ENCODE measurements at places on chromosomes 12 and 14.
A peak's percentile ranks its signal among the peaks of the same experiment; 100 is the strongest.

- DNase-seq = peak; percentile 84
Observed at GRCh38 chr14:73723406-73723796, 9.2 kb upstream of the PNMA1 start.

DNA sequence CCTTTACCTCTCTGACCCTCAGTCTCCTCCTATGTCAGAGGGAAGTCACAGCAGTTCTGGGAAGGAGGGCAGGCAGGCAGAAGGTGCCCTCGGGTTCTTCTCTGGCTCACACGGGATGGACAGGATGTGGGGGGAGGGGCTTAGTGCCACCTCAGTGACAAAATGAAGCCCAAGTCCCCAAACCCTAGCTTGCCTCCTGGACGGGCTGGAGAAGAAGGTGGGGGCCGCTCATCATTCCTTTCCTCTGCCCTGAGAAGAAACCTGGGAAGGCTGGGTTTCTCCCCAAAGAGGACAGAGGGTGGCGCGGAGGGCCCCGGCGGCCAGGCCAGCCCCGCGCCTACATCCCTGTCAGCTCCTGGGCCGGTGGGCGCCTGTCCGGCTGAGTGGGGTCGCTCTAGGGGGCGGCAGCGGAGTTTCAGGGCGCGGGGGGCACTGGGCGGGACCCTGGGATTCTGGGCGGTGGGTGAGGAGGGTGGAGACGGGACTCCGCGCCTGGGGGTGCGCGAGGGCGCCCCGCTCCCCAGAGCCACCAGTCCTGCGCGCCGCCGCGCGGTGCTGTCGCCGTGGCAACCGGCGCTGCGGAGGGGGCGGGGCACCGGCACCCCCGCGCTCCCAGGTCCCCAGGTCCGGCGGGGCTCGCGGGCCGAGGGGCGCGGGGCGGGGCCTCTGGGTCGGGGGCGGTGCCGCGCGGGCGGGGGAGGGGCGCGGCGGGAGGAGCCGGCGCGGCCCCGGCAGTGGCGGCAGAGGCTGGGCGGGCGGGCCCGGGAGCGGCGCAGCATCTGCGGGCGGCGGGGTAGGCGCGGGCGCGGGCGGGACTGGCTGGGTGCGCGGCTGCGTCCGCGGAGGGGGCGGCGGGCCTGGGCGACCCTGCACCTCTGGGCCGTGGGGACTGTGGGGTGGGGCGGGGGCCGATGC lies at the start of gene TMEM121:
TMEM121 (plus strand) TSS at position 723 of the 915 bp plus-strand sequence. CDS start 2,252 bp downstream, outside the sequence.
- DNase-seq = no peak

GRCh38 chr12:95169368-95169767 lies 47.9 kb downstream of the FGD6 start:
- DNase-seq = peak; percentile 67

DNA sequence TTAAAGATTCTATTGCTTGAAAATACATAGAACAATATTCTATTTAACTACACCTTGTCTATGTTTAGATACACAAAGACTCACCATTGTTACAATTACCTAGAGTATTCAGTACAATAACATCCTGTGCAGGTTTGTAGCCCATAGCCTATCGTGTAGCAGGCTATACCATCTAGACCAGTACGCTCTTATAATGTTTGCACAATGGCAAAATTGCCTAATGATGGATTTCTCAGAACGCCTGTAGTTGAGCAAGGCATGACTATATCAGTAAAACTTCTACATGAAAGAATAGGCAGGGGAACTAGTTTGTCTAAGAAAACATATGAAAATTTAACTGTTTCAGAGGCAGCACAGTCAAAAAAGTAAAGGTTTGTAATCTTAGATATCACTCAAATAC lies 375.9 kb downstream of the DAD1 start:
- peak; percentile 14 for DNase-seq

GRCh38 chr12:64882687-64883086 lies 58.2 kb downstream of the TBC1D30 start:
- no peak for DNase-seq

GRCh38 chr12:84950971-84951546 lies 38.5 kb upstream of the SLC6A15 start:
- no peak for DNase-seq

DNA sequence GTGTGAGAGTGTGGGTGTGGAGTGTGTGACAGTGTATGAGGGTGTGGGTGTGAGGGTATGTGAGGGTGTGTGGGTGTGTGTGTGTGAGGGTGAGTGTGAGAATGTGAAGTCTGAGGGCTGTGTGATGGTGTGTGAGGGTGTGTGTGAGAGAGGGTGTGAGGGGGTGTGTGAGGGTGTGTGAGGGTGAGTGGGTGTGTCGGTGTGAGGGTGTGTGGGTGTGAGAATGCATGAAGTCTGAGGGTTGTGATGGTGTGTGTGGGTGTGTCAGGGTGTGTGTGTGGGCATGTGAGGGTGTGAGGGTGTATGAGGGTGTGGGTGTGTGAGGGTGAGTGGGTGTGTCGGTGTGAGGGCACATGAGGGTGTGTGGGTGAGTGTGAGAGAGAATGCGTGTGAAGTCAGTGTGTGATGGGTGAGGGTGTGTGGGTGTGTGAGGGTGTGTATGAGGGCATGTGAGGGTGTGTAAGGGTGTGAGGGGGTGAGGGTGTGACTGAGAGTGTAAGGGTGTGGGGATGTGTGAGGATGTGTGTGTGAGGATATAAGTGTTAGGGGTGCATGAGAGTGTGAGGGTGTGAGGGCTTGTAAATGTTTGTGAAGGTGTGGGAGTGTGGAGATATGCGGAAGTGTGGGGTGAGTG lies 36.4 kb downstream of the TMEM121 start:
- no peak for DNase-seq

- DNase-seq = no peak
Observed at GRCh38 chr12:32515137-32515873, 115.9 kb downstream of the FGD4 start.

DNA sequence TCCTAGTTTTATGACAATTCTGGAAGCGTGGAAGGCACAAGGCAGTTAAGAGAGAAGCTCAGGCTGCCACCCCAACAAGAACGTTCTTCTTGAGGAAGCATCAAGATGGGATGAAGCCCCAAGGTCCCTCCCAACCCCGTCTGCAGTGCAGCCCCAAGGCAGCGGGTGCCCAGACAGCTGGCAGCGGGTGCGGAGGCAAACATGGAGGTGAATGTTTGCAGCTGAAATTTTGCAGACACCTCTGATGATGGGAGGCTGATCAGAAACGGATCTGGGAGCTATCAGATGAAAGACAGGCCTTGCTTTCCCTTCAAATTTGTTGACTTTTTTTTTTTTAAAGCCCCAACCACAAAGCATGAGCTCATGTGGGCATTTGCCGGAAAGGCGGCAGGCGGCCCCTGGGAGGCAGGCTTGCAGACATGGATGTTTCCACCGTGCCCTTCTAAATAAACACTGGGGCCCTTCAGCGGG lies 230.7 kb upstream of the RTL1 start:
- DNase-seq = no peak

- no peak for DNase-seq
Observed at GRCh38 chr12:123143736-123144461, 7.0 kb downstream of the PITPNM2 start.

DNA sequence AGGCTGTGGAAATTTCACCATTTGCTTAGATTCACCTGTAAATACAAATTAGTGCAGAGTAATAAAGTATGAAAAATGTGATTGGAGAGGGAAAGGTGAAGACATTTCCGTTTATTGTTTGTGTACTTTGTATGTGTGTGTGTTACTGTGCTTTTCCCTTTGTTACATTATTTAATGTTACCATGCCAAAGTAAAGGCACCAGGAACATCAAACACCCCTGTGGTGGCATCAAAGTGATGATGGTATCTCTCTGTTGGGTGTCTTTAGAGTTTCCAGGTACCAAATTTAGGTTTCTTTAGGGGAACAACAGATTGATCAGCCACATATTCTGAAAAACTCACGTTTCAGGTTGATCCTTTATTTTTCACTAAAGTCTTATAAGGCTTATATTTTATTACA lies 189.0 kb upstream of the FBXO33 start:
- no peak for DNase-seq

GRCh38 chr12:112179916-112180315 lies 54.6 kb downstream of the TRAFD1 start:
- no peak for DNase-seq

DNA sequence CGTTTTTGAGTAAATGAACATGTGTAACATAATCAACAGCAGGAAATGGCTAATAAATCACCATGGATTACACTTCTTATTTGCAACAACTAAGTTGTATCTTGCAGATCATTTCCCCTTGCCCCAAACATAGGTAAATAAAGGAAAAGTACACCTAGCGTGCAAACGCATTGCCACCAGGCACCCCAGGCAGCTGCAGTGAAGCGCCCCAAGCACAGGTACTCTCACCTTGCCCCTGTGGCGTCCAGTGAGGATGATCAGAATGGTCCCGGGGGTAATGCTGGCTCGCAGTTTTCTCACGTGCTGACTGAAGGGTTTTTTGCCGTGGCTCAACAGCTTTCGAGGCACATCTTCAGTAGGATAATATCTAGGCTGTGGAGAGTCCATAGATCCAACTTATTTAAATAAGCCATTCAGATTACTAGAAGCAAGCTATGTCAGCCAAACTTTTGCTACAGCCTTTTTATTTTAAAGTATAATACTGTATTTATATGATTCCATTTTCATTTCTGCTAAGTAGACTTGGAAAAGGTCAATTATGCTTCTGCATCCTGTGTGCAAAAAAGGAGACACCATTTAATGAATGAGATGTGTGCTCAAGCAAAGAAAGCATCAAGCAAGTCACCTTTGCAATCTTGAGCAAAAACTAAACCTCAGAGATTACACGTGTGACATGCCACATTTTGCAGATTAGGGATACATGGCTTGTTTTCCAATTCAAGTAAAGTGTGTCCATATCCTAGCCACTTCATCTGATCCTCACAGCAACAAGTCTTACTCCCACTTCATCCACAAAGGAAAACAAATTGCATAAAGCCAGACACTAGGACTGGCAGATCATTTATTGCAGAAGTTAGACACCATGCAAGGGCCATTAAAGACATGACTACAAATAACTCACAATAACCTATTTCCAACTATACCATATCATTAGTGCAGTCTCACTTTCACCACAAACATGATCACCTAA lies 2.6 kb downstream of the RPL6 start:
- DNase-seq = no peak

All from fibroblast of lung (primary cell).